ENCODE measurements at places on chromosomes 5 and 9. TPM values are rescaled to one million over a fixed set of nuclear protein-coding genes. Genes with fewer than 3 reads are reported as not detected.
A peak's percentile ranks its signal among the peaks of the same experiment; 100 is the strongest.

PCDHA2 gene
- total RNA-seq: not detected

- DNase-seq: peak; percentile 28
Observed at GRCh38 chr5:173452119-173452905, 124.1 kb upstream of the STC2 start.

ANKRD34B gene
- 0.10 TPM for total RNA-seq

FST gene
- total RNA-seq: 0.51 TPM

HIGD2A gene
- 162 TPM for total RNA-seq

NOTCH1 gene
- total RNA-seq: 13.4 TPM

DNA sequence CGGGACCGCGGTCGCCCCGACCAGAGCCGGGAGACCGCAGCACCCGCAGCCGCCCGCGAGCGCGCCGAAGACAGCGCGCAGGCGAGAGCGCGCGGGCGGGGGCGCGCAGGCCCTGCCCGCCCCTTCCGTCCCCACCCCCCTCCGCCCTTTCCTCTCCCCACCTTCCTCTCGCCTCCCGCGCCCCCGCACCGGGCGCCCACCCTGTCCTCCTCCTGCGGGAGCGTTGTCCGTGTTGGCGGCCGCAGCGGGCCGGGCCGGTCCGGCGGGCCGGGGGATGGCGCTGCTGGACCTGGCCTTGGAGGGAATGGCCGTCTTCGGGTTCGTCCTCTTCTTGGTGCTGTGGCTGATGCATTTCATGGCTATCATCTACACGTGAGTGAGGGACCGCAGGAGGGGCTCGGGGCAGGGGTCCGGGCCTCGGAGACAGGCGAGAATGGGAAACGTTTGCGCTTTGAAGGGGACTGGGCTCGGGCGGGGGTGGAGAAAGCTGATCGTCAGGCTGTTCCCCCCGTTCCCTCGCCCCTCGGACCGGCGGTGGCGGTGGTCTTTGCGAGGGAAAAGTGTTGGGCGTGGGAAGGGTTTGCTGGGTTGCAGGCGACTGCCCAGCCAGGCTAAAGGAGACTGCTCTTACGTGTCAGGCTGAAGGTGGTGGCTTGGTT lies 457 bp downstream of the UGCG start:
- no peak for DNase-seq

MEIKIN gene
- not detected for total RNA-seq

DNA sequence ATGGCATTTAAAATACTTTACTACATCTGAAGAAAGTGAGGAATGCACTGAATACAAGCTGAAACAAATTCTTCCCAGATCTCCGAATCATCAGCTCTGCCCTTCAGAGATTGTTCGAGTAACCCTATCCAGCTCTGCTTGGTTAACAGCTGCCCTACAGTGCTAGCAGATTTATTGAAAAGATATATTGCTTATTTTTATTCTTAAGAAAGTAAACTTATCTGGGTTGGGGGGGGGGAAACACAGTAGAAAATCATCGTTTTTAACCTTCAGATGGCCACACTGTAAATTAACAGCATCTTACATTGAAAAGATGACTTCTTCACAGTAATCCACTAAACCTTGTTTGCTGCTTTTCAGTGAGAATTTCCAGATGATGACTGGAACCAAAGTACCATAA lies 210.8 kb downstream of the NFIB start:
- DNase-seq: no peak

GRCh38 chr5:15245913-15246312 lies 254.1 kb upstream of the FBXL7 start:
- DNase-seq: no peak

CCDC192 gene
- not detected for total RNA-seq

DNA sequence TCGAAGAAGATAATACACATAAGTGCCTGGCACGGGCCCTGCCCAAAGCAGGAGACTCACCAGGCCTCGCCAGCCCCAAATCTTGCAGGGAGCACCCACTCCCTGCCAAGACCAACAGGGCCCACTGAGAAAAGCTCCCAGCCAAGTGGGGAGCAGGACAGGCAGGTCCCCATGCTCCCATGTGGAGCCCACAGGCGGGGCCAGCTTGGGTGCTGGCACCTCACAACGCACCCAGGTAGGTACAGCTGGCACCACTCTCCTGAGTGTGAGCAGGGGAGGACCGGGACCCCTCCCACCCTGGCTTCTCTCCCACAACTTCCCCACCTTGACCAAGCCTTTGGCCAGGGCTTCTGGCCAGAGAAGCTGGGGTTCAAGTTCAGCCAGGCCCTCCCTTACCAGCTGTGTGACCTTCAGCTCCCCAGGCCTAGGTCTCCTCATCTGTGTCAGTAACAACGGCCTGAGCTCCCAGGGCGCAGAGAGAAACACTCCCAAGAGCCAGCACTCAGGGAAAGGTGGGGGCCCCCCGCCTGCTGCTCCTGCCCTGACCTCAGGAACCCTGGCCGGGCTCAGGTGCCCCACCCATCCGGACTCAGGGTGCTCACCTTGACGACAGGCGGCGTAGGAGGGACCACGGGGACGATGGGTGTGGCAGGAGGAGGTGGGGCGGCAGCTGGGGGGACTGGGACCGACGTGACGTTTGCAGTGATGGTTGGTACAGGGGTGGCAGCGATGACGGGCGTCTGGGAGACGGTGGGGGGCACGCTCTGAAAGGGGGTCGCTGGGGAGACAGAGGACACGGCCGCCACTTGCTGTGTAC lies 17.8 kb downstream of the BRD3 start:
- DNase-seq: no peak

EQTN gene
- total RNA-seq: not detected

ADCY2 gene
- total RNA-seq: 0.13 TPM

Measured in Panc1 (cell line).